Esophagus mucosa (tissue), 1 donor: ENCODE measurements at places on chromosomes 12 and 14.

DNA sequence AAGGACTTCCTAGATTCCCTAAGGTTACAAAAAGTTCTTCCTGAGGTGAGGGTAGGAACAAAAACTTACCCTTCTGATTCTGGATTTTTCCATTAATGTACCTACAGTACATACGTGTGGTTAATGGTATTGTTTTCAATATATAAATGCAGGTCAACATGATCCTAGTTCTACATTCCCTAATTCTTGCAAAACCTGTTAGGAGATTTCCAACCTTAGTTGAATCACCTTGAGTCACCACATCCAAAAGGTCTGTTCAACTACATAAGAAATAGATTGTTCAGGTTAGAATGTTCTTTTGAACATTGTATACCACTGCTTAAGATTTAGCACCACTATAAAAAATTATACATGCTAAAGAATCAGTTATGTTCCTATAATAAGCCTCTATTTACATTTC lies 118.9 kb downstream of the GARIN6 start:
- ATAC-seq: peak; percentile 82

DNA sequence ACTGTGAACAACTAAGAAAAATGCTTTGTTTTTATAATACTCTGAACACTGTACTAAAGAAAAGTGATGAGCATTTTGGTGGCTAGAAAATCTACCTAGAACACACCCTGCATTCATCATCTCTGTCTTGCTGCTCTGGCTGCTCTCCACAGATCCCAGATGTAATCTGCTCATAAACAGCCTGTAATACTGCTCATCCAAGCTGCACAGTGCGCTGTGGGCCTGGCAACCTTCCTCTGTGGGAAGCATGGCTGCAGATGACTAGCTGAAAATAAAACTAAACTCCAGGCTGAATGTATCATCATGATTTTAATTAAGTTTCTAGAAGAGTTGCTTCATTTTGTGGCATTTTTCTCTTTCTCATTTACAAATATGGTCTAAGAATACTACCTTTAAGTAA lies 200.7 kb downstream of the SLC2A13 start:
- peak; percentile 64 for ATAC-seq

GRCh38 chr12:124548854-124549378 lies 18.5 kb downstream of the NCOR2 start:
- ATAC-seq: no peak

GRCh38 chr14:21768116-21768874 lies 94.7 kb upstream of the OR4E1 start:
- ATAC-seq: peak; percentile 53

DNA sequence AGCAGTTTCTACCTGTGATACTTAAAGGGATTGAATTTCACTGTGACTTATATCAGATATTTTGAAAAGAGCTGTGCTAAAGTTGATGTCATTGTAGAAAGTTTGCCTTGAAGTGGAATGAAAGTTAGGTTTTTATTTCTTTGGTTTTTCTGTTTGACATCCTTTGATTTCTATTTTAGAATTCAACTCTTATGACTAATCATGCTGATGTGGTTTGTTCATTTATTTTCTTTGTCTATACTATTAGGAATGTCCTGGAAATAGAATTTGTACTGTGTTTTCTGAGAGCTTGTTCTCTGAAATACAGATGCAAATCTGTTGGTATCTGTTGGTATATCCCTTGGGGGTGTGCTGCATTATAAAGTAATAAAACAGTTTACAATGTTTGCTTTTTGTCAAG lies 3.3 kb downstream of the CNOT2 start:
- ATAC-seq: no peak

GRCh38 chr14:52439476-52439875 lies 112.8 kb downstream of the TXNDC16 start:
- no peak for ATAC-seq

GRCh38 chr14:65164068-65164824 lies 61.9 kb upstream of the MAX start:
- ATAC-seq: peak; percentile 53

GRCh38 chr12:44285321-44285960 lies 449.6 kb downstream of the TMEM117 start:
- ATAC-seq: no peak

DNA sequence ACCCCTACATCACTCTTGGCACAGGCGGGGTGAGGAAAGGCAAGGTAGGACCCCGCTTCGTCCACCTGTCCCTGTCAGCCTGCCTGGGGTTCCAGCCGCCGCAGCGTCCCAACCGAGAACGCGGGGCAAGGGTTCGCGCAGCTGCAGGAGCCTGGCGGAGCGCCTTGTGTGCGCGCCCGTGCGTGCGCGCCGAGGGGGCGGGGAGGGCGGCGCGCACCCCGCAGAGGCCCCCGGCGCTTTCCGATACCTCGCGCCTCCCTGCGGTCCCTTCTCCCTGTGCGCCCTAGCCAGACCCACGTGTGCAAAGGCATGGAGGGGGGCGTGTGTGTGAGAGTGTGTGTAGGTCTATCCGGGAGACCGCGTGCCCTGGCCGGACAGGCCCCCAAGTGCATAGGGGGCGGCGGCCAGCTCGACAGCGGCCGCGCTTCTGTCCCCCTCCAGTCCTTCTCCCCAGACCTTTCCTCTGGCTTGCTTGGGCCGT lies 122.4 kb downstream of the TSPAN9 start:
- ATAC-seq: peak; percentile 16
